ENCODE measurements at places on chromosomes 11 and 22.

GRCh38 chr11:6012035-6012668 lies 5.4 kb upstream of the OR56A4 start:
- DNase-seq: no peak

DNA sequence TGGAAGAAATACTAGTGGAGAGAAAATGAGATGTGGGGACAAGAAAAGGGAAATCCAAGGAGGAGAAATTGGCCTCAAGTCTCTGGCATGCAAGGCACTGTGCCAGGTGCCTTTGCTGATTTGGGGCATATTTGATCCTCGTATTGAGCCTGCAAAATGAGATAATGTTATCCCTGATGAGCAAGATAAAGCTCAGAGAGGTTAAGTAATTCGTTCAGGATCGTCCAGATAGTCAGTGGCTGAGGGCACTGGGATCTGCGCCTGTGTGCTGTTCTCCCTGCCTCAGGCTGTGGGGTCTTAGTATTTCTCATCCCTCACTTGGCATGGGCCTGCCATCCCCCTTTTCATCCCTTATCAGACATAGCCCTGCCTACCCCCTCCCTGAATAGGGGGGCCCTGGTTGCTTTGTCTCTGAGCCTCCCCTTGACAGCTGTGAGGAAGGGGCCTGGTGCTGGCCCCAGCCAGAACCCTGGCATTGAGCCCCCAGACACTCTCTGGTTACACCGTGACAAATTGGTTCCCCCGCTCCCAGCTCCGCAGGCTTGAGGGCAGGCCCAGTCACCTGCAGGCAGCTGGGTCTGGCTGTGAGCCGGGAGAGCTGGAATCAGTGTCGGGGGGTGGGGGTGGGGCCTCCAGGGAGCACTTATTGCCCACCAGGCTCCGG lies 85.7 kb downstream of the NECTIN1 start:
- no peak for DNase-seq

GRCh38 chr22:44351685-44352377 lies 39.1 kb upstream of the SHISAL1 start:
- DNase-seq: peak; percentile 57

DNA sequence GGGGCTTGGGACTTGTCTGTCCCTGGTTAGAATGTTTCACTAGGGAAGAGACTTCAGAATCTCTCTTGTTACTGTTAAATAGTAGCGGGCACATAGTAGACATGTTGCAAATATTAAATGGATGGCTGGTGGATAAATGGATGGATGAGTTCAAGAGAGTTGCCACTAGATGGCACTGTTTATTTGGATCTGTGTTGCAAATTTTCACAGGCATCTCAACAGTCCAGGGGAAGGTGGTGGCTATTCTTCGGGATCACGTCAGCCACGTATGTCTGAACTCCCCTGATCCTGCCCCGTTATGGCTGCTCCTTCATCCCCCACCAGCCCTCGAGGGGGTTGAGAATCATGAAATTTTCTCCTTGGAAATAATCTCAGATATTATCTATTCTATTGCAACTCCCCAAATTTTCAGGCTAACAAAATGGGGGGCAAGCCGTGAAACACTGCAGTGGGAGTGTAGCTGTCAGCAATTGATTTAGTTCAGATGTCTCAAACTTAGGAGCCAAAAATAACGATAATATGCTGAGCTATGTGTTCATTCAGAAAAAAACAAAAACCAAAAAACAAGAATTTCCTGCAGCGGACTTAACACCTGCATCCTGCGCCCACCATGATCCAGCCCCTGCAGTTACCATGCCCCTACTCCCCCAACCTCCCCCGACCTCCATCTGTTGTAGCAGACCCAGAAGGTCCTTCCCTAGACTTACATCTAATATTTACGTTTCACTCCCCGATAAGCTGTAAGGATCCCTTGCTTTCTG lies 29.1 kb upstream of the BIRC3 start:
- peak; percentile 36 for DNase-seq

- no peak for DNase-seq
Measured at GRCh38 chr11:106172386-106172991, 95.0 kb downstream of the AASDHPPT start.

GRCh38 chr11:93099806-93100205 lies 98.0 kb downstream of the SLC36A4 start:
- no peak for DNase-seq

- DNase-seq: no peak
Measured at GRCh38 chr11:115919341-115920091, 415.3 kb upstream of the CADM1 start.

DNA sequence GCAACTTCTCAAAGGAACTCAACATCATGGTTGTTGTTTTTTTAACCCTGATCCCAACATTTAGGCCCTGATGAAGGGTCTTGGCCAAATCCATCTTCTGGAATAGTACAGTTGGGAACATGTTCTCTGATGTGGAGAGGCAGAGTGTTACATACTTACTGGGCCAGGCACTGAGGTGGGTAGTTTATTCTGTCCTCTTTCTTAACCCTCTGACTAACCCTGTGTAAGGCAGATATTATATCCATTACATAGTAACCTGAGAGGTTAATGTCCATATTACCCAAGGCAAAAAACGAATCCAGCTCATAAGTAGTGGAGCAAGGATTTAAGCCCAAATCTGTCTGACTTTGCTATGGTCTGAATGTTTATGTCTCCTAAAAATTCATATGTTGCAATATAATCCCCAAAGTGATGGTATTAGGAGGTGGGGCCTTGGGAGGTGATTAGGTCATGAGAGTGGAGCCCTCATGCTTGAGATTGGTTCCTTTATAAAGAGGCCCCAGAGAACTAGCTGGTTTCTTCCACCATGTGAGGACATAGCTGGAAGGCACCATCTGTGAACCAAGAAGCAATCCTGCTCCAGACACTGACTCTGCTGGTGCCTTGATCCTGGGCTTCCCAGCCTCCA lies 16.3 kb downstream of the PPFIBP2 start:
- DNase-seq: no peak

GRCh38 chr22:31092161-31092560 lies 11.0 kb downstream of the SMTN start:
- no peak for DNase-seq

DNA sequence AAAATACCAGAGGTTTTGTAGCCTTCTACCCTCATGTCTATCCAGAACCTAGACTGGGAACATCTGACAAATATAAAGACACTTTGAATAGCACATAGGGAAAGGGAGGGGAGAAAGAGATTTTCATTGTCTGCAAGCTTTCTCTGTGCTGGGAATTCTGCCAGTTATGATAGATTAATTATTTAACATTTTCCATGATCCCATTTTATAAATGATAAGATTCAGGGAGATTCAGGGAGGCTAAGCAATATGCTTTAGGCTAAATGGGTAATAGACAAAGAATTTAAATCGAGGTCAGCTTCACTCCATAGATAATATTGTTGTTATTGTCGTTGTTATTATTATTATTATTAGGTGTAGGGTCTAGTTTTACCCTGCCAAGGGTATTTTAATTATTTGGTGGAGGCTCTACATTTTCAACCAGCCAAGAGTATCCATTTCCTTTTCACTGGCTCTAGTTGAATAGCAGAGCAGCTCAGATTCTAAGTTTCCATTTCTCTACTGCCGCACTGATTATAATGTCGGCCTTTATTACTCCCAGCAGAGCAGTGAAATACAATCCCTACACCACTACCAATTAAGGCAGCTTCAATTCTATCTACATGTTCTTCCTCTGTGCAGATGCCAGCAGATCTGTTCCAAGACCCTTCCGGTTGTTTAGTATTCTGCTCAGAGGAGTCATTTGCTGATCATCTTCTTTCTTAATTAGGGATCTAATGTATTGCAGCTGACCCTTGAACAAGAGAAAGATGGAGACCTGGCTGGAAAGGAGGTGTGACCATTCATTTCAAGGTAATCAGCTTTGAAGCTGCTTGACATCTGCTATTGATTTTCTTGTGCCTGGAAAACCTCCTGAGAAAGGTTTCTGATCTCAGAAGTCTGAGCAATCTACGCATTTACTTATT lies 23.8 kb upstream of the SYN3 start:
- no peak for DNase-seq

DNA sequence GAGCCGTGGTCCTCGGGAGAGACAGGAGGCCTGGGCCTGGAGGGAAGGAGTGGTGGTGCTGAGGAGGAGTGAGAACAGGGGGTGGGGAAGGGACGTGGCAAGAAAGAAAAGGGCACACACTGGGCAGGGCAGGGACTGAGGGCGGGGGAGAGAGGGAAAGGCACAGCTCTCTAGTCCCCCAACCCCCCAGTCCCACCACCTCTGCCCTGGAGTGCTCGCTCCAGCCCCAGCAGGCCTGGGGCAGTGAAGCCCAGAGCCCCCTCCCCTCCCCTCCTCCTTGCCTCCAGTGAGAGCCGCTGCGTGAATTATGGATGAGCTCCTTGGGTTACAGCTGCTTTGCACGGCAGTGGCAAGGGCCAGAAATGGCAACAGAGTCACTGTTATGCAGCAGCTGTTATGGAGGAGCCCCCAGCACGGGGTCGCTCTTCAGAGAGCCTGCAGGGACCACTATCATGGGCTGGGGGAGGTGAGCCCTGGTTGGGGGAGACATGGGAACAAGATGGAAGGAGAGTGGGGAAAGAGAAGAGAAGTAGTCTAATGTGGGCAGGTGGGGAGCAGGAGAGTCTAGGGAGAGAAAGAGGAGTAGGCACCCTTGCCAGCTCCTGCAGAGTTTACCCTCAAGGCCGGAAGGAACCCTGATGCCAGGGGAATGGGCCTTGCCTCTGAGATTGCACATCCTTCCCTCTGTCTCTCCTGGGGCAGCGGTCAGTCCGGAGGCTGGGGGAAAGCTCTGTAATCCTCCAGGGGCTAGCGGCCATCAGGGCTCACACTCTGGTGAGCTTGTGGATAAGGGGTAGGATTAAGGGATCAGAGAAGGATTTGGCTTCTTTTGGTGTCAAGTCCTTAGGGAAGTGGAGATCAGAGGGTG lies 3.6 kb downstream of the RTN4RL2 start:
- no peak for DNase-seq

DNA sequence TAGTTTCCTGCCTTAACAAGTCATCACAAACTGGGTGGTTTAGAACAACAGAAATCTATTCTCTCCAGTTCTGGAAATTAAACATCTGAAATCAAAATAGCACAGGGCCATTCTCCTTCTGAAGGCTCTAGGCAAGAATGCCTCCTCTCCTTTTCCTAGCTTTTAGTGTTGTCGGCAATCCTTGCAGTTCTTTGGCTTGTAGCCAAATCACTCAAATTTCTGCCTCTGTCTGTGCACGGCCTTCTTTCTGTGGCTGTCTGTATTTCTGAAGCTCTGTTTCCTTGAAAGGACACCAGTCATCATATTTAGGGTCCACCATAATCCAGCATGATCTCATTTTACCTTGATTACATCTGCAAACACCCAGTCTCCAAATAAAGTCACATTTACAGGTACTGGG lies 795.5 kb downstream of the METTL15 start:
- DNase-seq: no peak

DNA sequence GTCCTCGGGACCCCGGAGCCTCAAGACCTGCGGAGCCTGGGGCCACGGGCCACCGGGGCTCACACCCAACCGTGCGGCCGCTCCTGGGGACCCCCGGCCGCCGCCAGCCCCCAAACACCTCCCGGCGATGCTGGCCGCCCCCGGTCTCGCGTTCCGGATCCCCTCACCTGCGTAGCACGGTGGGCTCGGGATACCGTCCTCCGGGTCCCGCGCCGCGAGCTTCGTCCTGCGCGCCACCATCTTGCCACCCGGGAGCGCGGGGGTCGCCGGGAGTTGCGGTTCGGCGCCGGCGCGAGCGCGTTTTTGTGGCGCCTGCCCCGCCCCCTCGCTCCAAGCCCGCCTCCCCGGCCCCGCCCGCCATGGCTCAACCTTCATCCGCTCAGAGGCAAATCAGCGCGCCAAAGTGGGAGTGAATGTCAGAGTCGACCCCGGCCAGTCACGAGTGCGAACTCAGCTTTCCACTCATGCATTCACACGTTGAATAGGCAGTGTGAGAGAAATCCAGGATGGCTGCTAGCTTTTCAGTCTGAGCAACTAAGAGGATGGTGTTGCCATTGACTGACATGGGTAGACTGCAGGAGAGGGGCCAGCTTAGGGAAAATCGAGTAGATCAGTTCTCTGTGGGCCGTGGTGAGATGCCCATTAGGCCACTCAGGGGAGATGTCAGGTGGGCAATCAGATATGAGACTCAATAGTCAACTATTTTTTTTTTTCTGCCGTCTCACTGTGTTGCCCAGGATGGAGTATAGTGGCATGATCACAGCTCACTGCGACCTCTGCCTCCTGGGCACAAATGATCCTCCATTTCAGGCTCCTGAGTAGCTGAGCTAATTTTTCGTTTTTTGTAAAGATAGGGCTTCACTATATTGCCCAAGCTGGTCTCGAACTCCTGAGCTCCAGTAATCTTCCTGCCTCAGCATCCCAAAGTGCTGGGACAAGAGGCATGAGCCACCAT lies 28.3 kb downstream of the SERHL2 start:
- peak; percentile 38 for DNase-seq

- no peak for DNase-seq
Measured at GRCh38 chr11:100639140-100639539, 47.9 kb upstream of the ARHGAP42 start.

DNA sequence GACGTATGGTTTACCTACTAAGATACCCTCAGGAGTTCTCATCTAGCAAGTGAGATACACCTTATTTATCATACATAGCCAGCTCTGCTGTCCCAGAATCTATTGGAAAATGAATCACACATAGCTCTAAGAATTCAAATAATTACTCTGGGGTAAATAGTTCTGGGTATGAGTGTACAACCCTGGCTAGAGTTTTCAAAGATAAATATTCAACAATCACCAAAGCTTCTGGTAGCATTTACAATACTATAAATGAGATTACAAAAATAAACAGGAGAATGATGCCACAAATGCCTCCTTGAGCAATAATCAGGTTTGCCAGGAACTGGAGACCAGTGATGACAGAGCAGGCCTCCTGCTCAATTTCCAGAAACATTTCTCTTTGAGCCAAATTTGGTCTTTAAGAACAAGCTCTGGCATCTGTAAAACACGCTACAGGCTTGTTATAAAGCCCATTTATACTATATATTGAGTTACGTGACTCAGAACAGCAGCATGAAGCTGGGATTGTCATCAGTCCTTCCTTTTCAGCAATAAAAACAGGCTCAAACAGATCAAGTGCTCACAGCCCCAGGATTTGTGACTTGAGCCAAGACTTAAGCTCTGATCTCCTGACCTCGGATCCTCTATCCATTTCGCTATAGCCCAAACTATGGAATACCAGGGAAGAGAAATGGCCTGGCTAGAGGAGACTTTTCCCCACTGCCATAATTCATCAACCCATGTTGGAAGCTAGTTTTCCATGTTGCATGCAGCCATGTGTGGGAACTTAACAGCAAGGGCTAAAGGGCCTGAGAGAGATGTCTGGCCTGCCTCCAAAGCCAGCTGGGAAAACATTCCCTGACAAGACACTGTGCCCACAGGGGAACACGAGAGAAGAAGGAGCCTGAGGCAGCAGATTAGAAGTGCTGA lies 19.7 kb downstream of the RAB30 start:
- DNase-seq: no peak

DNA sequence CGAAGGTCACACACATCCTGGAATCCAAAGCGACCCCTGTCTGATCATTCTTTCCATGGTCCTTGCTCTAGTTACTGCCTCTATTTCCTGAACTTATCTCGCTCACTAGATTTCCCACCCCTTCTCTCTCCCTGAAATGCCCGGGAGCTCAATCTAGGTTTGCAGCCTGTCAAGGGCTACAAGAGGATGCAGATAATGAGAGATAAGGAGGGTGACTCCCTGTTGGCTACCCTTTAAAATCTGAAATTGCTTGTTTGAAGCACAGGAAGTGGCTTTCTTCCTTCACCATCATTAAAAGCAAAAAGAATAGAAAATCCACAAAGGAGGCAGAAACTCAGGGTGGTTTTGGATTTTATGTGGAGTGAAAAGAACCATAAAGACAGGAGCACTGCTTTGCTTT lies 13.0 kb upstream of the FLI1 start:
- DNase-seq: no peak

Data from NT2/D1 (cell line).